Epithelial cell of proximal tubule (primary cell): ENCODE measurements at places on chromosomes 6 and 20. TPM values are rescaled to one million over a fixed set of nuclear protein-coding genes. Genes with fewer than 3 reads are reported as not detected.
A peak's percentile ranks its signal among the peaks of the same experiment; 100 is the strongest.

- no peak for DNase-seq
Observed at GRCh38 chr6:166752097-166752496, 125.0 kb upstream of the RPS6KA2 start.

DNA sequence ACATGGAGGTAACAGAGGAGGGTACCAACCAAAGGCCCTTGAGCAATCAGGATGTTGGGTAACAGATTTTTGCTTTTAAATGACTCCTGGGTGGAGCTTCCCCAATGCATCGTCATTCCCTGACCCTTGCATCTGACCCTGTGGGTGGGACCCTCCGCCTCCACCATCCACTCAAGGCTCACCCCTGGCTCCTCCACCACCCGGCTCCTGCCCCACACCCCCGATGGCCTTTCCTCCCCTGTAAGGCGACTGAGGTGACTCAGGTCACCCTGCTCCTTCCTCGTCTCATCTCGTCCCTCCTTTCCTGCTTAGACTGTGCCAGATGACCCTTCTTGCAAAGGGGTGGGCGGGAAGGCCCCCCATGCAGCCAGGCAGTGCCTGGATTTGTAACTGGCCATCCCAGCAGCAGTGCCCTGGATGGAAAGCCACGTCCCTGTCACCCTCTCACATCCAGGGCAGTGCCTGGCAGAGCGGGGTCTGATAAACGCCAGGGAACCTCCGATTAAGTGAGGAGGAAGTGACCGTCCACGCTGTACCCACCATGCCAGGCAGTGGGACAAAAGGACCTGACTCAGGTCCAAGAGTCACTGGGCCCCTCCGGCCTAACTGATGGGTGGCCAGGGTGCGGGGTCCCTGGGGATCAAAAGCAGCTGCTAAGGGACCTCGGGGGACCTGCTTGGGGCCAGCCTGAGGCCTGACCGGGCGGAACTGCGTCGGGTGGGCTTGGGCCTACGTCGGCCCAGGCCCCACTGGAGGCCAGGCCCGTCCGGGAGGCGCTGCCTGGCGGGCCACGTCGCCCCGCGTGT is 624 bp upstream of the NPEPL1 start:
- DNase-seq: no peak

- no peak for DNase-seq
Observed at GRCh38 chr6:26311385-26312095, 53.5 kb upstream of the BTN3A2 start.

DNA sequence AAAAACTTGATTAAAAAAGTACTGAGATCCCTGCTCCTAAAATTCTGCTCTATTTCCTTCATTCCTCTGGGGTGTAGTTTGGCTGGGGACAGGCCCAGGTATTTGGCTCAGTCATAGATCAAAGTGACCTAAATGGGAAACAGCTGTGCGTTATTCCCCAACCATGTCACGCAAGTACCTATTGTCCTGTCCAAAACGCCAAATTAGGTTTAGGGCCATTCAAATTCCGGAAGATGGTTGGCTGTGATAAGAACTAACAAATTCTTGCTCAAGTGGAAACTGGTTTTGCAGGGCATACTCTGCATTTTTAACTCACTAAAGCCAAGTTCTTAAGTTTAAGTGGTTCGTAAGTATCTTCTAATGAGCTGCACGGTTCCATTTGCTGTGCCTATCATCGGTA is 147.6 kb upstream of the TMEM170B start:
- DNase-seq: no peak

- DNase-seq: peak; percentile 56
Observed at GRCh38 chr20:45725134-45725533, 3.0 kb downstream of the SPINT4 start.

GRCh38 chr20:16368645-16369292 is 204.5 kb downstream of the KIF16B start:
- no peak for DNase-seq

DNA sequence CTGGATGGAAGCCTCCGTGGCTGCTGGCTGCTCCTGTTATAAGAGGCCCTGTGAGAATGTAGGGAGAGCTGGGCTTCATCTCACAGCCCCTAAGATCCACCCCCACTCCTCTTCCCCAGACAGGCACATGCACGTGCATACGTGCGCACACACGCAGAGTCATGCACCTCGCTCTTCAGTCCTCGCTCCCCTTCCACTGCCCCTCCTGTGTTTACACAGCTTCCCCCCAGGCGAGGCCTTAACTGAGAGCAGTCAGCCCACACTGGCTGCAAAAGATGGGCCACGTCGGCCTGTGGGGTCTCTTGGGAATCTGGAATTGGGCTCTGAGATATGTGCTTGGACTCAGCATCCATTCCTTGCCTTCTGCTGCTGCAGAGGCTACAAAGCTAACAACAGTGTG is 35.2 kb upstream of the MLN start:
- DNase-seq: no peak

DNA sequence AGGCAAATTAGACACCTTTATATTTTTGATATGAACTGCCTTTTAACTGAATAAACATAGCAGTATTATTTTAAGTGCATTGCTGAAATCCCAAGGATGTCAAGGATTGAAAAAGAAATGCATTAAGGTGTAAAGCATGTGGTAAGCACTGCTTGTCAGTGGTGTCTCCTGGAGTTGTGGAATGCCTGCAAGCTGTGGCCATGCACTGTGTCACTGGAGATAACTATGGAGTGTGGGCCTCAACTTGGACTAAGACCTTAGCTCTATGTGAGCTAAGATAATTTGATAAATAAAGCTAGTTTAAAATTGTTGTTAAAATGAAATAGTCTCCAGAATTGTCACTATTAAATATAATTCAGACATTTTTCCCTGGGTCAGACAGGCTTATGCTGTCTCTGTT is 156.6 kb upstream of the OPRM1 start:
- DNase-seq: no peak

- DNase-seq: no peak
Observed at GRCh38 chr6:149323353-149323752, 5.8 kb downstream of the TAB2 start.

DNA sequence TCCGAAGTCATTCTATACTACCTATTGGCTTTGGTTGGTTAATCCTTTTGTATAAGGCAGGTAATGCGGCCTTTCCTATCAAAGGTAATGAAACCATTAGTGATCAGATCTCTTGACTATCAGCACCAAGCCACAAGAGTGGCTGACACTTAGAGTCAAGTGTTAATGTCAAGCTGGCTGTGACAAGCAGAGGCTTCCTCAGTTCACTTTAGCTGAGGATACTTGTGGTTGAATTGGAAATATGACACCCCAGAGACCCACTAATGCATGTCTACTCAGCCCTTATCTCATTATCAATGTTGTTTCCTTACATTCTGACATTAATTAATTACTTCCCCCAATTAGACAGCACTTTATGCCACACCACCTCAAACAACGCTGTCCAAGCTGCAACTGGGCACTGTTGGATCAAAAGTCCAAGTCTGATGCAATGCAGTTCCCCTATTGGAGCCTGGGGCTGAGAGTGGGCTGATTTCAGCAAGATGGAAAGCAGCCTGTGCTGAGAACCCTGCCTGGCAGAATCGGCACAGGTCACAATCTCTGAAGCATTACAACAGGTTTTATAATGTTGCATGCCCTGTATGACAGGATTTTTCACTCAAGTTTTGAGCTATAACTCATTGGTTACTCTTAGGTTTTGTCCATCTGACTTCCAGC is 273.5 kb downstream of the COL12A1 start:
- no peak for DNase-seq

GRCh38 chr6:166618866-166619761 is 7.9 kb downstream of the RPS6KA2 start:
- DNase-seq: no peak

- DNase-seq: no peak
Observed at GRCh38 chr6:85469276-85470022, 19.6 kb downstream of the NT5E start.

- no peak for DNase-seq
Observed at GRCh38 chr6:3809982-3810381, 39.2 kb upstream of the FAM50B start.

DNA sequence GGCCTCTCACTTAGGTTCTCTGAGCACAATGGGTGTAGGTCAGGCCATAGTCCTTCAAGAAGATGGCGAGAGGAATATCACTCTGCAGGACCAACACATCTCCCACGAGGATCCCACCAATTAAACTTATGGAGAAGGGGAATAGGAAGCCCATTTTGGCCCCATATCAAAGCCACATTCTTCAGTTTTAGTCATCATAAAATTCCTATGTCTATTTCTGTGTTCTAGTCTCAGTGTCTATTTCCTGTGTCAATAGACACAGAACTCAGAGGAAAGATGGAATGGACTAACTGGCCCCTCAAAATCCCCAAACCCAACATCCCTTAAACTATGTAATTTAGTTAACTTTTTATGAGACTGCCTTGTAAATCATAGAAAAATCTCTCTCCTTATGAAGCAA is 216.8 kb downstream of the HACE1 start:
- no peak for DNase-seq

- peak; percentile 65 for DNase-seq
Observed at GRCh38 chr20:45910670-45911485, 1.1 kb downstream of the PLTP start.

DNA sequence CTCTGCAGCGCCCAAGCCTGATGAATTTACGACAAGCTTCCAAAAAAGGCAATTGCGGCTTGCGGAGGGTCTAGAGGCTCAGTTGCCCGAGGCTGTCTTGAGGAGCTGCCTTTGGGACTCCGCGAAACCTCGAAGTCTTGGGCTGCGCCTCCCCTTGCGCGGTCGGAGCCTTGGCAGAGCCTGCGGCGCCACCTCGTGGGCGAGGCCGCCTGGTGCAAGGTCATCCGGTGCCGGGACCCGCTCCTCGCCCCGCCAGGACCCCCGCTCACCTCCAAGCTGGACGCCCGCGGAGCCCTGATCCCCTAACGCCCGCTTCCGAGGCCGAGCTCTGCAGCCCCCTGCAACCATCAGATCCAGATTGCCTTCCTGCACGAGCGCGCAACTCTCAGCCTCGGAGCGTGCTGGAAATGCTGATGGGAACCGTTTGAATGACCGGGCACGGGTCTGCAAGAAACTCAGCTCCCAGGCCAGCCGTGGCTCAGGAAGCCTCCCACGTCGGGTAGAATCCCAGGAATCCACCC is 14.9 kb upstream of the FAM210B start:
- DNase-seq: no peak

DNA sequence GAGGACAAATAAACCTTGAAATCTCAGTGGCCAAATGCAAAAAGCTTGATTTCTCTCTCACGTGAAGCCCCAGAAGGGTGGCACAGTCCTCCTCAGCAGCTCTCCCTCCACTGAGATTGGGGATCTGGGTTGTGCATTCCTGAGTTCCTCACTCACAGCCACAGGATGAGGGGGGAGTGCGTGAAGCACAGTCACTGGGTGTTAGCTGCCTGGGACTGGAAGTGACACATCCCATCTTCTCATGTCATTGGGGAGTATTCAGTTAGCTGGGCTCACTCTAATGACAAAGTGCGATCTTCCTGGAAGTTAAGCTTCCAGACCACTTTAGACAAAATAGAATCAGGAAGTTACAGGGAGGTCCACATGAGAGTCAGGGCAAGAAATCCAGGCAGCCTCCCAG is 192.2 kb upstream of the LRFN2 start:
- DNase-seq: peak; percentile 16

GRCh38 chr6:109623288-109623687 is 67.7 kb downstream of the AK9 start:
- DNase-seq: no peak

DNA sequence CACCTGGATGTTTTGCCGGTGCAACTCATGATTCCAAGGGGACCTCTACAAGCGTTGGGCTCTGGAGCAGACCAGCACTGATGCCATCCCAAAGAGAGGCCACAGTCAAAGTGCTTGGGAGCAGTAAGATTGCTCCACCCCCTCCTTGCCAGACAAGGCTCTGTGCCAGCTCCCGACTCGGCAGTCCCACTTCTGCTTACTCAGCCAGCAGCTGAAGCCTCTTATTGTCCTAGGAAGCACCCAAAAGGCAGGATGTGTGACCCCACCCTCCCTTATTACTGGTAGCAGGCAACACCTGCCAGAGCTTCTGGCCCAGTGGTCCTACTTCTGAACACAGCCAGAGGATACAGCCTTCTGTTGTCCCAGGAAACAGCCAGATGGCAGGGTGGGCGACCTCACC is 614.2 kb downstream of the TENT5A start:
- no peak for DNase-seq

DNA sequence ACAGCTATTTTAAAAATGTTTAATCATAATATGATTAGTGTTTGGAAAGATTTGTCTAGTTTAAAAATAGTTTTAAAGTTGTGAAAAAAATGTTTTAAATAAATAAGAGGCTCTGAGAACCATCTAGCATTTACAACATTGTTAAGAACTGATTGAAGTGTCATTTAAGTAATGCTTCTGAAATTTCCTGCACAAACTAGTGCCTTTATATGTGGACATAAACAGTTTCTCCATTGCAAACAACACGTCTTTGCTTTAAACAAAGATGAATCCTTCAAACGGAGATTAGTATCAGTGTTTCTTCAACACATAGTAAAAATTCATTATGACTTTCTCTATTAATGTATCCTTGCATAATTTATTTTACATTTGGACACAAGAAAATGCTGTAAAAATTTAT is 45.9 kb upstream of the ID4 start:
- DNase-seq: no peak

- no peak for DNase-seq
Observed at GRCh38 chr20:45968801-45969711, 2.9 kb downstream of the ZNF335 start.

- no peak for DNase-seq
Observed at GRCh38 chr20:63955281-63955826, 862 bp downstream of the UCKL1 start.

DNA sequence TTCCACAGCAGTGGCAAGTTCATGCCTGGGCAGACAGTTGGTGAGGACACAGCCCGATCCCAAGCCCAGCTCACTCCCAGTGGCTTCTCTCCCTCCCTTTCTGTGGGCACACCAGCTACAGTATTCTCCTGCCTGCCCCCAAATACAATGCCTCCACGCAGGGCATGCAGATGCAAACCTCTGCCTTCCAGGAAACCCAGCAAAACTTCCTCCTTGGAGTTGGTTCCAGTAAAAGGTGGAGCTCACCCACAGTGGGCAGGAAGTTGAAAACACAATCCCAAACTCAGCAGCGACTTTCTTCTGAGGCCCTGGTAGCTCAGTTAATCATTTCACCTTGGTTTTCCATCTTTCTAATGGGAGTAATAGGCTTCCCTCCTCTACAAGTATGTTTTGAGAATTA is 93.7 kb downstream of the LY86 start:
- DNase-seq: no peak

DNA sequence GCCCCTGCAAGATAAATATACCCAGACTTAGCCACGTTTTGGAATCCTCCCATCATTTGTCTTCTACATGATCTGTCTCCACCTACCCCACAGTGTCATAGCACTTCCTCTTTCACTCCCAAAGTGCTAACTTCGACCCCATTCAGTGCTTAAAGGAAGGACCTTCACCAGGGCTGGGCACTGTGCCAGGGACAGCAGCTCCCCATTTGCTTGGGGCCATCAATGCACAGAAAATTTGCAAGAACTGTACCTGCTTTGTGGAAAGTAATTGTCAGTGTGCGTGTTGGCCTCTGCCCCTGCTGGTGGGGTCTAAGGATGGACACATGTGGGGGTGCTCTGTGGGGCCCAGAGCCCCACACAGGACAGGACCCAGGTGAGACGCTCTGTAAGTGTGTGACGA is 5.2 kb upstream of the BPIFA2 start:
- DNase-seq: no peak

Gene PBOV1
- not detected in 2 replicates for total RNA-seq

Gene TRIM10
- total RNA-seq: not detected in 2 replicates

Gene C20orf96
- 1.7 and 3.9 TPM in 2 replicates for total RNA-seq

Gene OR2B3
- not detected in 2 replicates for total RNA-seq

Gene POLR3F
- 6.8 and 22.7 TPM in 2 replicates for total RNA-seq

Gene SUMO4
- total RNA-seq: not detected in 2 replicates

Gene PRIM2
- total RNA-seq: 21.0 and 40.7 TPM in 2 replicates

Gene SEL1L2
- not detected in 2 replicates for total RNA-seq

Gene GRM1
- total RNA-seq: 0.51 TPM in 1 of 2 replicates, not detected in the other

Gene SAMD3
- not detected in 2 replicates for total RNA-seq

Gene SLC32A1
- not detected in 2 replicates for total RNA-seq

Gene ARMH2
- total RNA-seq: not detected in 2 replicates
